ENCODE measurements at places on chromosomes 1 and 21. TPM values are rescaled to one million over a fixed set of nuclear protein-coding genes. Genes with fewer than 3 reads are reported as not detected.

COL9A2 gene
- polyA plus RNA-seq, result 11.0 TPM

PRKAA2 gene
- polyA plus RNA-seq, result 5.3 TPM

ZBTB8B gene
- 0.25 TPM for polyA plus RNA-seq

DNA sequence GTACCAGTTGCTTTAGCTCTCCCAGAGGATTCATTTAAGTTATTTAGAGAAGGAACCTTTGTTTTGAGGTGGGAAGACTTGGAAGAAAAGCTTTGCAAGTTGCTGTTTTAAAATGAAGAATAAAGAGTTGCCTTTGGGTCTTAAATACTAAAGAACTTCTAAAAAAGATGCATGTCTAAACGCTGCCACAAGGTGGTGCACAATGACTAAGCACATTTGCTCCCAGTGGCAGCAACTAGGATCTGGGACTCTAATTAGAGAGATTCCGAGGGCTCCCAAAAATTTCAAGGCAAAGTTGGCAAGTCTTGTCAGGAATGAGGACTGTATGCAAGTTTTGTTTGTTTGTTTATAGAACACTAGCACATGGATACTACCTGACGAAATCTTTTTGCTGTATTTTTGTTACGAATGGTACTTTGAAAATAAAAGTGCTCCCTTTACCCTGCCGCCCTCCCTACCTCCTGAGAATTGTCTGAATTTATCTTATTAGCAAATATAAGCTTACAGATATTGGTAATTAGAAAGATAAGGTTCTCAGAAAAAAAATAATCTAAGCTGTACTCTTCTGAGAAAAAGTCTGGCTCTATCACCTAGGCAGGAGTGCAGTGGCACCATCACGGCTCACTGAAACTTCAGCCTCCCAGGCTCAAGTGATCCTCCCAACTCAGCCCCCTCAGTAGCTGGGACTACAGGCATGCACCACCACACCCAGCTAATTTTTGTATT is 121.8 kb downstream of the HFM1 start:
- DNase-seq, result peak; percentile 28

- DNase-seq, result peak; percentile 59
These were observed 5.0 kb downstream of the SRARP start for GRCh38 chr1:16009030-16009460.

DNA sequence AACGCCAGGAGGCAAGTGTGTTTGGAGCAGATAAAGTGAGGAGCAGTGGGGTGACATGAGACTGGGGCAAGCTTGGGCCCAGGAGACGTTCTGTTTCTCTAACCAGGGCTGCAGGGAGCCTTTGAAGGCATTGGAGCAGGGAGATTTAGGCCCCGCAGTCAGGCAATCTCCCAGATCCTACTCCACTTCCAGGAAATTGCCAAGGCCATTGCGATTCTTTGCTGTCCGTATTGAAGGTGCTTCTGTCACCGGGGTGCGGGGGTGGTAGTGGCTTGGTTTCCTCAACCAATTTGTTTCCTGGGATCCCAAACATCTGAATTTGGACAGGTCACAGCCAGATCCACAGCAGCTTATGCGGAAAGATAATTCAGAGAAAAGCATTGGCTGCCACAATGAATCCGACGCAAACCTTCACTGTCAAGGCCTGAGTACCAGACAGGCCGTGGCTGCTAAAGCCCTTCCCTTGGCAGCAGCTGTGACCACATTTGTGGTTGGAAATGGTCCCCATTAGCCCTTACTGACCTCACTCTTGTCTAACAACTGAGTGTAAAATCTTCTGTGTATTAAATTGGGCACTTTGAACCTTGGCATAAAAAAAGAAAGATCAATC is 385.6 kb downstream of the PTPRU start:
- no peak for DNase-seq

GRCh38 chr1:53560581-53561502 is 101.6 kb downstream of the DMRTB1 start:
- DNase-seq, result no peak

- DNase-seq, result peak; percentile 76
These were observed 8.1 kb downstream of the PSRC1 start for GRCh38 chr1:109274533-109275476.

- no peak for DNase-seq
These were observed 52.6 kb upstream of the LYST start for GRCh38 chr1:235919127-235919832.

DNA sequence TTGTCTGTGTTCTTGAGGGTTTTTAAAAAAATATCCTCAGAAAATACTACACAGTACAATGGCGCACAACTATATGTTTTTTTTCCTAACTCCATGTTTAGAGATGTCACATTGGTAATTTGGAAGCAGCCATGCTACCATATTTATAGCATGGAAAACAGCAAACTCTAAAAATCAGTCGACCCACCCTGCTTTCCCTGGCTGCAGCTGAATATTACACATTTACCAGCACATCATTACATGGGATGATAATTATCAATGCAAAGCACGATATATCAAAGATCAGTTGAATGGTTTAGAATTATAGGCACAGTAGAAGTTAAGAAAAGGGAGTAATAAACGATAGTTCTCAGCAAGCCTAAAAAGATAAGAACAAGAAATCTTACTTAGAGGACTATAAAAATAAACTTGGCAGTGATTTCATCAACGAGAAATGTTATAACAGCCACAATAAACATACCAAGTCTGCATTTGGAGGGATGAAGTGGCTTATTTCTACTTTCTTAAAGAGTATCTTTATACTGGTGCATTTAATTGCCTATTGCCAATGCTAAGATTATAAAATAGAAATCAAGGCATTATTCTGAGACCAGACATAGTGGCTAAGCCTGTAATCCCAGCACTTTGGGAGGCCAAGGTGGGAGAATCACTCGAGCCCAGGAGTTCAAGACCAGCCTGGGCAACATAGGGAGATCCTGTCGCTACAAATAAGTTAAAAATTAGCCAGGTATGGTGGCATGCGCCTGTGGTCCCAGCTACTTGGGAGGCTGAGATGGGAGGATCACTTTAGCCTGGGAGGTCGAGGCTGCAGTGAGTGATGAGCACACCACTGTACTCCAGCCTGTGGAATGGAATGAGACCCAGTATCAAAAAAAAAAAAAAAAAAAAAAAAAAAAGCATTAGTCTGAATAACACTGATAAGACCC is 43.4 kb downstream of the WDR64 start:
- no peak for DNase-seq

GRCh38 chr1:1924386-1924785 is 5.3 kb upstream of the TMEM52 start:
- DNase-seq, result no peak

DNA sequence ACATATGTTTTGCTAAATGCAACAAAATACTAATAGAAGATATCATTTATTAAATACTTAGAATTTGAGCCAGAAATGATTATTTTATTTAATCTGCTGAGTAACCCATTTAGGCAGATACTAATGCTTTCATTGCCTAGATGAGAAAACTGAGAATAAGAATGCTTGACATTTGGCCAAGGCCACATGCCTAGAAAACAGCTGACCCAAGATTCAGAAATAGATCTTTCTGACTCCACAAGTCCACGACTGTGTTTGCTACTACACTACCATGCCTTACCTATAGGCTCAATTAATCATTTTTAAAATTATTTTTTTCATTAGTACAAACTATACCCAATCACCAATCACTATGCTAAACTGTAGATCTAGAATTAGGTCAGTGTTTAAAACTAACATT is 129.7 kb downstream of the ATP1B1 start:
- no peak for DNase-seq

- DNase-seq, result no peak
These were observed 21.9 kb downstream of the CHD5 start for GRCh38 chr1:6158181-6158580.
